ENCODE measurements at places on chromosomes 16 and 17.

GRCh38 chr17:64003526-64004121 lies 5.5 kb downstream of the PRR29 start:
- no peak for DNase-seq

DNA sequence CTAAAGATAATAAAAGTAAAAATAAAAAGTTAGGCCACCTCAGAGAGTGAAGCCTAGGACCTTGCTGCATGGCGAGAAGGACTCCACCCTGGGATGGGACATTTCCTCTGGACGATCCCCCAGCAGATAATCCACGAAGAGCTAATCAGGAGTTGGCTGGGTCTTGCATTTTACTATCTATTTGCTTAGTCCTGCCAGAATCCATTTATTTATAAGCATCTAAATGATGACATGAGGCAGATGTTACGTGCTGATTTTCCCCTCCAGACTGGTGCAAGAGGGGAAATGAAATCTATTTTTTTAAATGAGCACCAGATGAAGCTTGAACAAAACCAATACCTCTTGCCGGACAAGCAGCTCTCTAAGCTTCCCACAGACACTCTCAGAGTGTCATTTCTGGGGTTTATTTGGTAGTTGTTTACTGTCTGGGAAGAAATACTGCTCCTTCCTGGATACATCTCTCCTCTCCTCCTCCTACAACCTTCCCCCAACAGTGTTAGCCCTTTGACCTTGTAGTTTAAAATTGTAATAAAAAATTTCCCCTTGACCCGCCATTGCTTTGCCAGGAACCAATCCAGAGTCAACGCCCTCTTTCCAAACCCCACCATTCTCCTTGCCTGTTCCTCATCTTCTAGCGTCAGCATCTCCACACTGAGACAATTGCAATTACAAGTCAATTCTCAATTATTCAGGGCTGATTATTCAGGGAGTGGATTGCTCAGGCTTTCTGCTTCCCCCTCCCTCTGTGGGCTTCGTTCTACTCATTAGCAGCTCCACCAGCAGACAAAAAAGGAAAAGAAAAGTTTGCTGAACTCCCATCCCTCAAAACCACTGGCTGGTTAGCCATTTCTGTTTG lies 63.0 kb downstream of the GSG1L start:
- no peak for DNase-seq

DNA sequence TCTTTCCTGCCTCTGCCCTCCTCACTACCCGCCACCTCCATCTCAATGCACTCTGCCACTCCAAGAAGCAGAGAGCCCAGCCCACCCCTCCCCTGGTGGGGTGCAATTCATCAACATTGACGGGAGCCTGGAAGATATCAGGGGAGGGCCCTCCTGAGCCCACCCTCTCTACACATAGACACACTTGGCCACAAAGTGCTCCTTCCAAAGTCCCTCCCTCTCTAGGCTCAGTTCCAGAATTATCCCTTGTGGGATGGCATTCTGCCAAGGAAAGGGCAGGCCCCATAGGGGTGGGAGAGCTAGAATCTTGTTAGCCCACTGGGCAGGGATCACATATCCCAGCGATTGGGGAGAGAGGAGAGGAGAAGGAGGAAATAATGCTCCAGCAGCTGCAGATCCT lies 66.2 kb downstream of the TMEM132E start:
- DNase-seq: no peak

DNA sequence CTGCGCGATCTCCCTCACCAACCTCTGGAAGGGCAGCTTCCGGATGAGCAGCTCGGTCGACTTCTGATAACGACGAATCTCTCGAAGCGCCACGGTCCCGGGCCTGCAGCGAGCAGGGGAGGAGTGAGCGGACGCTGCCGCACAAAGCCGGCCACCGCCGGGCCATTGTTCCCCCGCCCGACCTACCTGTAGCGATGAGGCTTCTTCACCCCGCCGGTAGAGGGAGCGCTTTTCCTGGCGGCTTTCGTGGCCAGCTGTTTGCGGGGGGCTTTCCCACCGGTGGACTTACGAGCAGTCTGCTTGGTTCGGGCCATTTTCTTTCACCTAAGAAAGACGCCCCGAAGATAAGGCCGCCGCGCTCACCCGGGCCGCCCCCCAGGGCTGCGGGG lies 5.8 kb upstream of the UNK start:
- DNase-seq: no peak

DNA sequence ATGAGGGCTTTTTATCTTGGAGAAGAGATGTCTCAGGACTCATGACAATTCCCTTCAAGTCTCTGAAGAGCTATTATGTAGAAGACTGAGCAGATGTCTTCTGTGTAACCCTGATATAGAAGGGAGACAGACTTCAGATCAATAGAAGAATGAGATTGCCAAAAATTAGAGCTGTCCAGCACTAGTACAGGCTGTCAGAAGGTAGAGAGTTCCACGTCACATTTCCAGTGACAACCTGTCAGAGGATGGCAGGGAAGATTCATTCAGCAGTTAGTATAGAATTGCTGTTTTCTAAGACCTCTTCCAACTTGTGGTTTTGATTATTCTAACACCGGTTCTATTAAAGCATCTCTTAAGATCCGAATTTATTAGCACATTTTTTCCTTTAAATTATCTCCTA lies 520.6 kb downstream of the RBFOX1 start:
- DNase-seq: no peak
